ENCODE measurements at places on chromosomes 3 and 15.

- DNase-seq = no peak
Observed at GRCh38 chr15:89780601-89781000, 4.5 kb downstream of the MESP2 start.

DNA sequence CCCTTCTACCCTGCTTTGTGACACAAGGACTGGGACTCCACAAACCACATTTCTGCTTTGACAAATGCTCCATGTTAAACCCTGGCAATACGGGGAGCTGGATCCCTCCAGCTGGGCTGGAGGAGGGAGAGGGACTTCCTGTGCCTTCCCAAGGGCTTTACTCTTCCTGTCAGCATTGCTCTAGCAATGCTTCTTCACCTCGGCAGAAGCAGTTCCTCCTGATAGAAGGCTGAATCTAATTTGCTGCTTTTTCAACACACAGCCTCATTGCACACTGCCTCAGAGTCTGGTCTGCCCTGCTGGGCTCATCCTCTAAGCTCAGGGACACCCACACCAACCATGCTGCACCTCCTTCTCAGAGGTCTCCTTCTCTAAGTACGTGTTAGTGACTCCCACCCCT, 142.8 kb upstream of the SMAD3 start:
- DNase-seq = no peak

GRCh38 chr3:4846543-4846942, 132.7 kb upstream of the BHLHE40 start:
- no peak for DNase-seq

DNA sequence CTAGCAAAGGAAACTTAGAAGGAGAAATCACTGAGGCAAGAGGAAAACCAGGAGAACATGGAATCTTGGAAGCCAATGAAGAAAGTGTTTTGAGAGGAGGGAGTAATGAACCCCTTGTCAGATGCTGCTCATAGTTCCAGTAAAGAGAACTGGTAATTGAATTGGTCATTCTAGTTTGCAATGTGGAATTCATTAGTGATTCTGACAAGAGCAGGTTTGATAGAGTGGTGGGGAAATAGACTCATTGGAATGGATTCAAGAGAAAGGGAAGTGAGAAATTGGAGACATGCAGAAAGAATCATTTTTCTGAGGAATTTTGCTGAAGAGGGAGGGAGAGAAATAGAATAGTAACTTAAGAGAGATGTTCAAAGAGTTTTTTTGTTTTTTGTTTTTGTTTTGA, 21.0 kb downstream of the GLCE start:
- DNase-seq = no peak

- no peak for DNase-seq
Observed at GRCh38 chr3:27376109-27376772, 7.1 kb upstream of the NEK10 start.

GRCh38 chr15:41205315-41205714, 25.2 kb downstream of the EXD1 start:
- no peak for DNase-seq

DNA sequence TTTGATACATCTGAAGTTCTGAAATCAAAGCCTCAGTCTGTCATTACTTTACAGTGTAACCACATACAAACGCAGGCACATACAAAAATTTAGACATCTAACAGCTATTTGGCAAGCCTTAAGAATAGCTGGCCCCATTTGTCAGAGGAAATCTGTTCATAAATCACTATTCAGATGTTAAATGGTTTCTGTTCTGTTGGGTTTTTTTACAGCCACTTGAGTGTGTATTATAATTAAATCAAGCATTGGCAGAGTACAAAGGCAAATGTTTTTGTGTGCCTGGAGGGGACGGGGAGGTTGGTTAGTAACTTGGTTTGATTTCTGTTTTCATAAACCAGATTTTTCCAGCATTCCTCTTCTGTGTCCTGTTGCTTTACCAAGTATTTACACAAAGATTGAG, 24.1 kb downstream of the PIGB start:
- no peak for DNase-seq

DNA sequence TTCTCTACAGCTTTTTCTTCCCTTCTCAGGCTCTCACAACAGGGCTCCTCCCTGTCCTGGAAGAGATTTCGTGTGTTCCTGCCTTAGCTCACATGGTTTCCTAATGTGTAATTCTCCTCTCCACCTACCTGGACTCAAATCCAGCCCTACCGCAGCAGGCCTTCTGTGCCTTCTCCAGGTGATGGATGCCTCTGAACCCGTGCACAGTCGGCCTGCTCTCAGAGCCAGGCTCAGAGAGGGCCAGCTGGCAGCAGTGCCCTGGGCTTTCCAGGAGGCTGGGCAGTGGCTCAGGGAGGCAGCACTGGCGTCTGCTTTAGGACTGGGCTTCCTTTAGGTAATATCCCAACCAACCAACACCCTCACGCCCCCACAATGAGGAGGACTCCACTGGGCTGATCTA, 123.2 kb upstream of the TMC3 start:
- no peak for DNase-seq

GRCh38 chr3:183697123-183697609, 431 bp upstream of the YEATS2 start:
- no peak for DNase-seq

DNA sequence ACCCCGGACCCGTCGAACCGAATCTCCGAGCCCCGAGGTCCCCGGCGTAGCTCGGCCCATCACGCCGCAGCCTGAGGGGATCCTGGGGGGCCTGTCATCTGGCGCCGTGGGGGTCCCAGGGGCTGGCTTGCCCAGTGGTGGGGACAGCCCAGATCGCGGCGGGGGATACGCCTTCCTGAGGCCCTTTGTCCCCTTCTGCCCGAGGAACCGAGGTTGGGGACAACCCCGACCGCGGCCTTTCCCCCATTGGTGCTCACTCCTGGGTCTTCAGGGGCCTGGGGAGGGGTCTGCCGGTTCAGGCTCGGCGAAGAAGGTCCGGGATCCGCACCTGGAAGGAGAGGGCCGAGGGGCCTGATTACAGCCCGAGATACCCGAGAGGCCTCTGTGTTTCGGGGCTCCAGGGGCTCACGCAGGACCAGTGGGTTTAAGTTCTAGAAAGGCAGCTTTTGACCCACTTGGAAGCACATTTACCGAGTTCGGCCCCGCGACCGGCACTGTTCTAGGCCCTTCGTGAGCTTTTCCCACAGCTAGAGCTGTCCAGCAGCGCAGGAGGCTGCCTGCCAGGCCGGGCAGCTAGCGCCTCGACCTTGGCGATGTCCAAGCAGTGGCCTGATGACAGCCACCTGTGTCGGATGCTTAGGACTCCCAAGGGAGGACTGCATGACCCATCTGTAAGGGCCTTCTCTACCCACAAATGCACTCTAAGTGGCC, 504 bp downstream of the ABHD2 start:
- DNase-seq = no peak

GRCh38 chr15:92104072-92104471, 250.6 kb downstream of the SLCO3A1 start:
- no peak for DNase-seq

GRCh38 chr3:152474585-152474984, 205.9 kb downstream of the MBNL1 start:
- no peak for DNase-seq

- DNase-seq = no peak
Observed at GRCh38 chr3:120841264-120841663, 66.7 kb upstream of the STXBP5L start.

GRCh38 chr3:182609575-182610156, 183.6 kb upstream of the ATP11B start:
- no peak for DNase-seq

- no peak for DNase-seq
Observed at GRCh38 chr15:67607329-67607728, 64.8 kb downstream of the MAP2K5 start.

- DNase-seq = no peak
Observed at GRCh38 chr3:134394380-134394779, 20.1 kb upstream of the AMOTL2 start.

GRCh38 chr3:29215948-29216347, 64.9 kb upstream of the RBMS3 start:
- DNase-seq = no peak

GRCh38 chr3:126923423-126923822, 59.5 kb upstream of the PLXNA1 start:
- no peak for DNase-seq

DNA sequence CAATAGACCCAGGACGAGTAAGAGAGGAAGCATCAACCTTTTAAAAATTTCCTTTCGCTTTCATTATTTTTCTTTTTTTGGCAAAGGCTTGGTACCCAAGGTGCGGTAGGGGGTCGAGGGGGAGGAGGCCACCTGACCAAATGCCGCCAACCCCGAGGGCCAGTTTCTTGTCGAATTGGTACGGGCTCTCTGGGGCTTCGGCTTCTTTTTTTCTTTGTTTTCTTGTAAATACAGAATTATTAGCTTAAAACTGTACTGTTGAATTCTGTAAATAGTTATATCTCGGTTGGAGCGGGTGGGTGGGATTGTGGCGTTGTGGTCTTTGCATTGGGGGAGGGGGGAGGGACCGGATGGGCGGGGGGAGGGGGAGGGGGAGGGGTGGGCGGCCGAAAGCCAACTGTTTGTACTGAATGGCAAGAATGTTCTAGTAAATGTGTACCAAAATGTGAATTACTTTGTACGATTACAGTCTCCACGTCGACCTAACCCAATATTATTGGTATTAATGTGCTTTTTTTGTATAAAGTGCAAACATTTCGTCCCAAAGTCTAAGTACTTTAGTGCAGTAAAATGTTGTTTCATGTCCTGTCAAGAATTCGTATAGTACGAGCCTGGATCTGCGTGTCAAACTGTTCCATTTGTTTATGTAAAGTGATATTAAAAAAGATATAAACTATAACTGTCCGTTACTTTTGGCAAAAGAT, 4.7 kb downstream of the ZIC1 start:
- DNase-seq = no peak

DNA sequence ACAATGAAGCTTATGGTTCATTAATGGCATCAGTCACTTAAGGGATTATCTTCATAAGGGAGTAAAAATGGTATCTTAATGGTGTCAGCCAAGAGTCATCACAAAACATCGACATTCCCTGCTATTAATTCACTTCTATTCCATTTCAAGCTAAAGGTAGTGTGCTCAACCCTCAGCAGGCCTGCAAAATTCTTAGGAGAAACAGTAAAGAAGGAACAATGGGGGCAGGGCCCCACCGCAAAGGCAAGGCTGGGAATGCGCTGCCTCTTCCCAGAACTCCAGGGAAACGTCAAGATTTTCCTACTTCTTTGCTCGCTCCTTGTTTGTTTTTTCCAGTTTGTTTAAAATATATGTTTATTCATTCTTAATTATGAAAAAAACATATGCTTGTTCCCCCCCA, 187.3 kb upstream of the TSC22D2 start:
- DNase-seq = no peak

DNA sequence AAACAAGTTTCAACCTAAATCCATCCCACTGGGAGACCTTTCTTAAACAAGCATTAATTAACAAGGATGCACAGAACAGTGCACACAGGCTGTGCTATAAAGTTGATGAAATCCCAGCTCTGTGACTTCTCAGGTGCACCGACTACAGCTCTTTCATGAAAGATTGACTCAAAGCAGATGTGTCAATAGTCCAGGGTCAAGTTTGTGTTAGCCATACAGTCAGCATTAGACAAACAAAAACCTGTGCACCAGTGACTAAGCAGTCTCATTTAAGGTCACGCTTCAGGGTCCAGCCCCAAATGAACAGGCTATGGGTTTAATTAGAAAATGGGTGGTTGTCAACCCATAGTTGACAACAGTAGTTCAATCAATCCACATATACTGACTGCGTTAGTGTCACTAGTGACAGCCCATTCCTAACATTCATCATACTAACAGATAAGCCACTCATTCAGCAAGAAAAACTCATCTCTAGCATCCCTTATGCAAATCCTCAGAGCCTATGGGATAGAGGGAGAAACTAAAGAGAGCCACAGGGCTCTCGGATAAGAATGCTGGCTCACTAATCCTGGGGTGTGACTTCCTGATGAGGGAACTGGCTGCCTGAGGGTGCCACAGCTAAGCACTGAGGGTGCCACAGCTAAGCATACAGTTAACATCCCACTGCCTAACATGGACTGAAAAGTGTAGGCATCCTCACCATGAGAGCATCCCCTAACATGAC, 84.1 kb downstream of the WNT5A start:
- no peak for DNase-seq

- DNase-seq = no peak
Observed at GRCh38 chr3:145357453-145357852, 803.5 kb downstream of the PLOD2 start.

GRCh38 chr15:74011610-74012009, 17.1 kb downstream of the PML start:
- DNase-seq = no peak

GRCh38 chr15:58987036-58987435, 427 bp upstream of the RNF111 start:
- DNase-seq = no peak

DNA sequence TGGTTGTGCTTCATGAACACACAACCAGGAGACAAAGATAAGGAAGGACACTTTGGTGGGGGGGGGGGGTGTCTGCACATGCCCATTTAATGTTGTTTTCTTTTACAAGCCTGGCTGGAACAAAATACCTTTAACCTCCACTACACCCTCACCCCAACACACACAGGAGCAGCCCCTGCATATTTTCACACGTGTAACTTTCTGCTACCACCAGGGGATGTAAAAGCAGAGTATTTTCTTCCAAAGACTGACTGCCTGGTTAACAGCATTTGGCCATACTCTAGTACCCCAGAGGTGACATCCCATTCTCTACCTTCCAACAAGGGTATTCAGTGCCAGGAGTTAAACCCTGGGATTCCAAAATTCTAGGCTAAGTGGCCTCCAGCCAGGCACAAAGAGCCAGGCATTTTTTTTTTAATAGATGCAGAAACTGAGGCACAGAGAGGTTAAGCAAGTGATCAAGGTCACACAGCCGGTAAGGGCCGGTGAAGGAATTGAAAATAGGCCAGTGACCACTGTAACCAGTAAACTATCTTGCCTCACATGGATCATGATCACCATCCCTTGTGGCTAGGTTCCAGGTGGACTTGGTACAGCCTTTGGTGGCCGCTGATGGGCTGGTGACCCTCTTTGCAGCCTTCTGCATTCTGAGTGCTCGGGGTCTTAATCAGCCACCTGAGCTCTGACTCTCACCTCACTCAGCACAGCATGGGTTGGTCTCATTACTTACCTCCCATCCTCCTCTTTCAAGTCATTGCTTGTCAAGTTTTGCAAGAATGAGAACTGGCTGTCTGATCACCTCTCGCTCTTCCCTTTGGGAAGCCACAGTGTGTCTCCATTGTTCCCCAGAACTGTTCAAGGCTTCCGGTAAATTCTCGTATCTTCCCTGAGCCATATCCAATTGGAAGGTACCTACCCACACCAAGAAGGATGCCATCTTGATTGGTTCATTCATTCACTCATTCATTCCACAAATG, 20.4 kb downstream of the MAGI1 start:
- no peak for DNase-seq

DNA sequence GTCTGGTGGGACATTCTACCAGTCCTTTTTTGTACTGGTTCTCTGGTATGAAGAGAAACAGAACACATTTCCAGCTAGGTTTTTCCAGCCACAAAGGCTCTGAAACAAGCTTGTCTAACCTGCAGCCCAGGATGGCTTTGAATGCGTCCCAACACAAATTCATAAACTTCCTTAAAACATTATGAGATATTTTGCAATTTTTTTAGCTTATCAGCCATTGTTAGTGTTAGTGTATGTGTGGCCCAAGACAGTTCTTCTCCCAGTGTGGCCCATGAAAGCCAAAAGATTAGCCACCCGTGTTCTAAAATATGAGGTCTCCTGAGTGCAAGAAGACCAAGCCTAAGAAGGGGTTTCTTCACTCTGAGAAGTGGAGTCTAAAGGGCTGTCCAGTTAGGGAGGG, 18.4 kb upstream of the TIMP4 start:
- DNase-seq = no peak

All from activated CD4-positive, alpha-beta T cell treated with anti-CD3 and anti-CD28 coated beads, Interleukin-2, amount 50 U/mL, for 1 hour (primary cell).